NCI-H69 (cell line): ENCODE measurements at places on chromosomes 2 and 18.
A peak's percentile ranks its signal among the peaks of the same experiment; 100 is the strongest.

GRCh38 chr18:5890331-5891183, 4.8 kb downstream of the TMEM200C start:
- DNase-seq: peak; percentile 85

DNA sequence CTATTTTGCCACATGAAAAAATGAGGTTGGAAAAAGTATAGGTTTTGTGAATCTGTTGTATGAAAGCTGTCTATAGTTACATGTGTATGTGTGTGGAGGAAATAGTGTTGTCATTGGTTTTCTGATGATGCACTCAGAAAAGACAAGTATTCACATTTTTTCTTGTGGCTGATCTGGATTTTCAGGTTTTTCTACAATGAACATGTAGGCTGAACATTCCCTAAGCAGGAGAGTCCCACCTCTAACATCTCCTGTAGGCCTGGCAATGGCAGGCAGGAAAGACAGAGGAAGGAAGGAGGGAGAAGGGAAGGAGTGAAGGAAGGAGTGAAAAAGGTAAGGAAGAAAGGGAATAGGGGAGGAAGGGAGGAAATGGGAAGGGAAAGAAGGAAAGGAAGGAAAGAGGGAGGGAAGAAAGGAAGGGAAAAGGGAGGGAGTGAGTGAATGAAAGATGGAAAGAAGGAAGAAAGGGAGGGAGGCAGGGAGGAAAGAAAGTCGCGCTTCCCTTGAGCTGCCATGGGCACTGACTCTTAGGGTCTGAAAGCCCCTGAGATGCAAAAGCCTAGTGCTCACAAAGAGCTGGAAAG, 495 bp upstream of the IL36RN start:
- no peak for DNase-seq

- DNase-seq: no peak
Measured at GRCh38 chr2:185802926-185803325, 64.3 kb downstream of the FSIP2 start.

GRCh38 chr2:227886149-227886548, 14.7 kb downstream of the DAW1 start:
- DNase-seq: no peak

DNA sequence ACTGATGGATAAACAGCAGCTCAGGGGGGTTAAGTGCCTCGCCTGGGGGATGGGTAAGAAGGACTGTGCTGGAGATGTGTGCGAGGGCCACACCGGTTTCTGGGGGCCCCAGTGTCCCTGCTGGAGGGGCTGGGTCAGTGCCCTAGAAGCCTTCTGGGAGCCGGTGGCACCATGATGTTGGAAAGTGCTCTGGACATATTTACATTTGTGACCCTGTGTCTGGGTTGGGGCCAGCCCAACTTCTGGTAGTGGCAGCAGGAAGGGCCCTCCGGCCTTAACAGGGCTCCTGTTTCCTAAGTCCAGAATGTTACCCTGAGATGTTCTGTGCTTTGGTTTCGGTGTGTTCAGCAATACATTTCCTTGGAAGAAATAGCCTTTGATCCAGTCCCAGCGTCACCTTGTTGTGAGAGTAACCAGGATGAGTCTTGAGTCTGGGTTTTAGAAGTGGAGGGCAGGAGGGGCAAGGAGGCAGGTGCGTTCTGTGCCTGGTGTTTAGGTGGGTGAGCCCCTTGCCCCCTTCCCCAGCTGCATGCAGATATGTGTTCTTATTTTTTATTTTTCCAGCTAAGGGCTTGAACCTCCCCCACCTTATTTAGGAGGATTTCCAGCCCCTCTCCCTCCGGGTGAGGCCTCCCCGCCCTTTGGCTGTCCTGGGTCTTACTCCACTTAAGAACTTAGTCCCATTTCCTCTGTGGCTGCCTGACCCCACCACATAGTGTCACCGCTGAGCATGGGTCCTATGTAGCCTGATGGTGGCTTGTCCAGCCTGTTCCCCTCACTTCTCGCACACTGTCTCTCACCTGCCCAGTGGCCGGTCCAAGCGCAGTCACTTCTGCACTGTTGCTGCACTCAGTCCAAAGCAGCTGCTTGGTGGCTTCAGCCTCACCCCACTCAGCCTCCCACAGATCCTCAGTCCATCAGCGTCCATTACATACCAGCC, 132.7 kb upstream of the HS6ST1 start:
- no peak for DNase-seq

- no peak for DNase-seq
Measured at GRCh38 chr2:109463236-109463635, 150.5 kb downstream of the SEPTIN10 start.

DNA sequence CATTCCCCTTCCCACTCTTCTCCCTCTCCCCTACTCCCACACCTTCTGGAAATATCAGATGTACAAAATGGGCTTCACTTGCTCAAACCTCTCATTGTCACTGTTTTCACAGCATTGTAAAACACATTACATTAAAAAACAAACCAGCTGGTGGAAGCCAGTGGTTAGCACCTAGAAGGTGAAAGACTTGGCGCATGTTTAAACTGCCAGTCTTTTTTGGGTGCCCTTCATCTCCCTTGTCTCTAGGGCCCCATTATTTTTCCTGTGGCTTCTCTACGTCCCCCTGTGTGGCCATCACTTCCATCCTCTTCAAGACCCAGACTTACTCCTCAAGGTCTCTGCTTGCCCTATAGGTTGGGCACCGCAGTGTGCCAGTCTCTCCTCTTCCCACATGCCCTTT, 34.9 kb downstream of the MGAT5 start:
- DNase-seq: no peak

DNA sequence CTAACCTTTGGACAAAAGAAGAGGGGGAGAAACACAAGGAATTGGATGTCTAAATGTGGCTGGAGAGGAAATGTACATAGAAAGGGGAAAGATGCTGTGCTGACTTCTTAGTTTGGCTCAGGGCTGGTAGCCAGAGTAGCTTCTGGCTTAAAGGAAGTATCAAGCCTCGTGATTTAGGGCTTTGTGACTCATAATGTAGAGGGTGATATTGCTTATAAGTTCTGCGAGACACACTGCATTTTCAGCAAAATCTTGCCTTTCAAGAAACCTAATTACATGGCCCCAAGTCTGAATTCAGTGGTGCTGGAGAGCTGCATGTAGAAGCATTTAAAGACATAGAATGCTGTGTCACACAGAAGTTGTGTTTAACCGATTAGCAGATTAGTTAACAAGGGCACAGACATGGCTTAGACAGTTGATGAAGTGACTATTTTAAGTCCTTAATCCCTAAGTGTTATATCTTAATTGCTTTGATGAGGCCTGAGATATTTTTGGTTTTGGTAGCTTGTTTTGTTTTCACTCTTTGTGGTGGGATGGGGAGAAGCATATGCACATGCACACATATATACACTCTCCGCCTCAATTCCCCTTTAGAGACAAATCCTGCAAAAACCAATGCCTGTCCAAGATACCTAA, 66.4 kb downstream of the EPAS1 start:
- DNase-seq: no peak

DNA sequence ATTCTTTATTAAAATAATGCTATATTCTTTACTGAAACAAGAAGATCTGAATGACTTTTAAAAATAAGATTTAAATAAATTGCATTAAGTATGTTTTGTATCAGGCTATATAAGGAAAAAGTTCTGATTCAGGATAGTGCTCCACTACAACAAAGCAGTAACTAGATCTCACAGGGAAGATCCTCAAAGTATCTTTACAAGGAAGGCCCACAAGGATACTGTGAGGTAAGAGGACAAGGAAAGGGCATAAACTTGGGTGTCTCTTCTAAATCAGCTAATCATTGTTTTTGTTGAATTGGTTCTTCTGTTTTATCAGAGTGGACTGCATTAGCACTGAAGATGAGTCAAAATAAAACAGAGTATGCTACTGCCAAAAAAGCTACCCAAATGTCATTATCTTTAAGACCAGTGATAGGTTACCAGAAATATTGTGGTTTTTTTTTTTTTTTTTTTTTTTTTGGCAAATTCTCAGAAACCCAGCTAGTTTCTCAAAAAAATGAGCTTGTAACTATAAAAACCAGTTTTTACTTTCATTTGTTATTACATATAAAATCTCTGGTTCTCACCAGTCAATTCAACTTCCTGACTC, 160.9 kb downstream of the BAZ2B start:
- DNase-seq: no peak

GRCh38 chr18:2572171-2572569, 813 bp downstream of the NDC80 start:
- DNase-seq: peak; percentile 73

DNA sequence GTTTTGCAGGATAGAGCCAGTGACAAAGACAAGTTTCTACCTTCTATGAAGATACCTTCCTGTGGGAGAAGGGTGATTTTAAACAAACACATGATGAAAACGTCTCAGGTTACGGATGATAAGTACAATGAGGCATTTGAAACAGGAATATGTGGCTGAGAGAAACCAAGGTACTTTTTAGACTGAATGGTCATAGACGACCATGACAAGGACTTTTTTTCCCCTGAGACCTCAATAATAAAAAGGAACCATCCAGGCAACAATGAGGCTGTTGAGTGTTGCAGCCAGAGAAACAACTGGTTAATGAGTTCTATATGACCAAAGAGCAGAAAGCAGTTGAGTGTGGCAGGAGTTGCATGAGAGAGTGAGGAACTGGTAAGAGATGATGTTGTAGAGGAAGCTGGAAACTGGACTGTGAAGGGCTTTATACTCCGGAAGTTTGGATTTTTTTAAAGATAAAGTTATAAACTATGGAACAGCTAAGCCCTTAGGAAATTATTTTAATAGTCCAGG, 306.1 kb upstream of the CYRIA start:
- DNase-seq: no peak

DNA sequence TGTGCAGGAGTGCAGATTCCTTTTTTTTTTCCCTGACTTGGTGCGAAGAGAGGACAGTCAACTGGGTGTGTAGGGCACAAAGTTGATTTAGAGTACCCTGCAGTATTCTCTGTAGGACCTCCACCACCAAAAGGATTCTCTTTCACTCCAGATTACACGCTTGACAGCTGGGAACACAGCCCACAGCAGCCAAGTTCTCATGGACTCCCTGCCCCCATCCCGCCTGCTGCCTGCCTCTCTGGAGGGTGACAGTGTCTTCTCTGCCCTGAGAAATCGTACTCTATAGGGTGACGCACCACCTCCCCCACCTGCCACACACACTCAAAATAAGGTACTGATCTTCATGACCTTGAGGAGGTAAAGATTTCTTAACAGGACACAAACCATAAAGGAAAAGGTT, 26.6 kb upstream of the IHH start:
- no peak for DNase-seq

GRCh38 chr18:22858121-22858520, 75.0 kb upstream of the RBBP8 start:
- peak; percentile 26 for DNase-seq

GRCh38 chr18:80180778-80181564, 66.3 kb downstream of the PARD6G start:
- no peak for DNase-seq
